ENCODE measurements at places on chromosomes 6 and 20. TPM values are rescaled to one million over a fixed set of nuclear protein-coding genes. Genes with fewer than 3 reads are reported as not detected.
A peak's percentile ranks its signal among the peaks of the same experiment; 100 is the strongest.

HSPA1A gene
- total RNA-seq = 40.8 TPM

CDSN gene
- total RNA-seq = not detected

PXDC1 gene
- 103 TPM for total RNA-seq

ZBTB46 gene
- total RNA-seq = 46.4 TPM

PACSIN1 gene
- total RNA-seq = not detected

SCRT2 gene
- total RNA-seq = not detected

DNA sequence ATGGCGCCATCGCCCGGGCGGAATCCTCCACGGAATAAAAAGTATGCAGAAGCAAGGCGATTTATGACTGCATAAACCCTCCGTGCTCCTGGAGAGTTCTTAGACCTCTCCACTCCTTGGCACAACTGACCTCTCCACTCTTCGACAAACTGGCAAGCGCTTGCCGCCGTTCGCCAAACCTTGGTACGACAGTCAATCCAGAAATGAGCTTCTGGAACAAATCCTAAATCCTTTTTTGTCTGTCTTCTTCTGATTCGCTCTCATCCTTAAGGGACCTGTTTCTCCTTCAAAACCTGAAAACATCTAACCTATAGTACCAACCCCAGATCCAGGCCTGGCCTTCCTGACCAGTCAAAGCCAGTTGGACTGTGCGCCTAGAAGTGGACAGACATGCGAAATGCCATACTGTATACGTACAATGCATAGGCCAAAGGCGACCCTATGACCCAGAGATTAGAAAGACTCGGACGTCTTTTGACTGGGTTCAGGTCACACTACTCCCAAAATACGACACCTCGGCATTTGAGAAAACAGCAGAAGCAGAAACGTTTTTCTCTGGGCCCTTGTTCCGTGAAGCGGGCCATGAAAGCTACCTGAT, 59.4 kb downstream of the TRIM27 start:
- DNase-seq = no peak

DNA sequence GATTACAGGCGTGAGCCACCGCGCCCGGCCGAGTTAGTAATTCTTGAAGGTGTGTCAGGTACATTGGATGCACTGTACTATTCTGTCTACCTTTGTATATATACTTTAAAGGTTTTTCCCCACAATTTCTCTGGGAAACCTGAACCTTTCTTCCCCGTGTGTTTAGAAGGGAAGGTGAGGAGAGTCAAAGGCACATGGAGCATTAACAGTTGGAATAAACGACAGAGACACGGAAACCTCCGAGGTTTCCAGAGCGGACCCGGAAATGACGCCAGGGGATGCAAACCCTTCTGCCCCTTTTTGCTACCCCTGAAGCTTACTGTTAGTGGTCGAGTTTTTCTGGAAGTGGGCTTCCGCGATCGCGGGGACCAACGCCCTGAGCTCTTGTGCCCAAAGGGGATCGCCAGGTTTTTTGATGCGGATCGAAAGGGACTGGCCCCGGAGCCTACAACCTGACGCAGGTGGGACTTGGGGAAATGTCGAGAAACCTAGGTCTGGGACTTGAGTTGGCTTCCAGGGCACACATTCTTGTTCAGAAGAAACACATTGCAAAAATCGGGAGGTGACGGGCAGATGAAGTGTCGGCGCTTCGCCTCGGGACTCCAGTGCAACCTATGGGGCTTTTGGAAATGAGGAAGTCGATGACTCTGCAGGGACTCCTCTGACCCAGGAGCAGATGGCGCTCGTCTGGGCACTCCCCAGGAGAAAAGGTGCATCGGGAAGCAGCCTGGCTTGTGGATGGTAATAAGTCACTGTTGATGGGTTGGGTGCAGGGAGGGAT, 218.2 kb downstream of the OR2B2 start:
- DNase-seq = no peak

GRCh38 chr6:127554435-127555006, 22.5 kb upstream of the C6orf58 start:
- peak; percentile 10 for DNase-seq

DNA sequence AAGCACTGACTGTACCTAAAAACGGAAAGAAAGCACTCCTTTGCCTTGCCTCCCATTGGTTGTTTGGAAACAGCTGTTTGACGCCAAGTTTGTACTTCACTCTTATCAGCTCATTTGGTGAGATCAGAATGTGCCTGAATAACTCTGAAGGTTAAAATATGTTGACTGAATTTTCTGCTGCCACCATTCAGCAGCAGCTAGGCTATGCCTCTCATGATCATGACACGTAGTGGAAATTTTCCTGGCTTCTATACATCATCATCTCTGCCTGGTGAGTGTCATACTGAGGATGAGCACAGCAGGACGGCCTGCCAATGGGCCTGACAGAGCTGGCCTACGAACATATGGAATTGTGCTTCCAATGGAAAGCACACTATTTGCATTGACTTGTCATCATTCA, 704.9 kb upstream of the CITED2 start:
- no peak for DNase-seq

DNA sequence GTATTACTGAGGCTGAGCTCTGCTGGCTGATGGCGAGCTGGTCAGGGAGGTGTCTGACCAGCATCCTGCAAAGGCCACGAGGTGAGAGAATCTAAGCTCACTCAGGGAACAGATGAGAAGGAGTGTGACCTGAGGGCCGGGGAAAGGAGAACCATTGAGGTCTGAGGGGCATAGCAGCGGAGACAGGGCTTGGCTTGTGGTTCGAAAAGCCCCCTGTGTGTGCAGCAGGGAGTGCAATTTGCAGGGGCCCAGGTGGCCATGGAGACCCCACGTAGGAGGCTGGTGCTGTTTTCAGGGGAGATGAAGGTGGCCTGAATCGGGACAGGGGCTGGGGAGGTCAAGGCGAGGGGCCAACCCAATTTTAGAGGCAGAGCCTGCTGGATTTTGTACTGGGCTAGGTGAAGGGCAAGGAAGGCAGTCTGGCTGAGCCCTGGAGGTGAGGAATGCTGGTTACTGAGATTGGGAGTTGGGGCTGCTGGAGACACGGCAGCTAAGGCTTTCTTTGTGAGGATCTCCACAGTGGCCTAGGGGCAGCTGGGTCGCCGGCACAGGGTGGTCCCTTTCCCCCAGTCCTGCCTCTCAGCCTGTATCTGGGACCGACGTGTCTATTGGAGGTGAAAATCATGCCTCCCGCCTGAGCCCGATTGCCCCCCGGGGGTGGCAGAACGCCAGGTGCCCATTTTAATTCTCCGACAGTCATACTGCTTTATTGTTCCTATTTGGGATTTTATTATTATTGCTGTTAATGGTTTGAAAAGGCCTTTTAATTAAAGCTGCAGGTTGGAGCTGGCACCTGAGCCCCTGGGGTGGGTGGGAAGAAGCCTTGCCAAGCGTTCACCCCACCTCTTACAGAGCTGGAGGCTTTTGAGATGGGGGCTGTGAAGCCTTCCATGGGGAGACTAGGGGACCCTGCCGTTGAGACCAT, 28.4 kb downstream of the DLGAP4 start:
- DNase-seq = no peak

DNA sequence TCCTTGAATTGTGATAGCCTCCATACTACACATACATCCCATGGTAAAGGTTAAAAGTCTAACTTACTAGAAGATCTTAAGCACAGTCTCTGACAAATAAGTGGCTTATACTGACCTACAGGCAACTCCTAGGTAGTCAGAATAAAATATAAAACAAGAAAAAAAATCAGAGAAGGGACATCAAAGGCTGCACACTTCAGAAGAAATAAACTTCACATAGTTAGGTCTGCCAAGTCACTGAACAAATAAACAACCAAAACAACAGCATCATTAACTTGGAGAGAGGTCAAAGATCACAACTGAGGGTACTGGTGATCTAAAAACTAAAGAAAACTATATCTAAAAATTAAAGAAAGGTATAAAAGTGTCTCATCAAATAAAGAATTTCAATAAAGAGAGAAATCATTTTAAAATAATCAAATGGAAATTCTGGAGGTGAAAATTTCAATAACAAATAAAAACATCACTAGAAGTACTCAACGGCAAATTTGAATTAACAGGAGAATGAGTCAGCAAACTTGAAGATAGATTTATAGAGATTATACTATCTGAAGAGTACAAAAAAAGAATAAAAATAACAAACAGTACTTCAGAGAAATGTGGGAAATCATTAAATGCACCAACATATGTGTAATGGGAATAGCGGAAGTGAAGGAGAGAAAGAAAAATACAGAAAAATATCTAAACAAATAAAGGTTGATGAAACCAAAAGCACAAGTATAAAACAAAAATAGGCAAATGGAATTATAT, 88.0 kb upstream of the UST start:
- DNase-seq = no peak

- no peak for DNase-seq
Measured at GRCh38 chr6:98036344-98036923, 753.4 kb upstream of the MMS22L start.

DNA sequence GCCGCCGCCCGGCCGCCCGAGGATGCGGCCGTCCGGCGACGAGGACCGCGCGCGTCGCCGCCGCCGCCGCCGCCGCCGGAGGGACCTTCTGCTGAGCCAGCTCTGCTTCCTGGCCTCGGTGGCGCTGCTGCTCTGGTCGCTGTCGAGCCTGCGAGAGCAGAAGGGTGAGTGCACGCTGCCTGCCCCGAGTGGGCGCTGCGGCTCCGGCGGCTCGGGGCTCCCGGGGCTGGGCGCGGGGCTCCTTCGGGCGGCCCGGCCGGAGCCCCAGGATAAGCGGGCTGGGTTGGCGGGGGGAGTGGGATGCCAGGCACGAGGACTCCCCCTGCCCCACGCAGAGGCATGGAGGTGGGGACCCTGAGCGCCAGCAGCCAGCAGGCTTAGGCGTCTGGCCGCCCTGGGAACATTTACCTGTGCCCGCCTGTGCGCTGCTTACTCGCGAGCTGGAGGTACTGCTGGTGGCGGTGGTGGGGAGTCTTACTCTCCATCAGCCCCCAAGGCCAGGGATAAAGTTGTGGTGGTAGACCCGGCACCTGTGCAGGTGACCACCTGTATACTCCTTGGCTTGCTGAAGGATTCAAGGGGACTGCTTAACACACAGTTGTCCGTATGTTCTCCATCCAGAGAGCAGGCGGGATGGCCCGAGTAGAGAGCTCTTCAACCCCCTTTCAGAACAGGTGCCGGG, 520 bp downstream of the SLC24A3 start:
- no peak for DNase-seq

- no peak for DNase-seq
Measured at GRCh38 chr6:28695715-28696114, 170.0 kb downstream of the GPX5 start.
